HEK293T (cell line): ENCODE measurements at places on chromosomes 11 and 22.
A peak's percentile ranks its signal among the peaks of the same experiment; 100 is the strongest.

DNA sequence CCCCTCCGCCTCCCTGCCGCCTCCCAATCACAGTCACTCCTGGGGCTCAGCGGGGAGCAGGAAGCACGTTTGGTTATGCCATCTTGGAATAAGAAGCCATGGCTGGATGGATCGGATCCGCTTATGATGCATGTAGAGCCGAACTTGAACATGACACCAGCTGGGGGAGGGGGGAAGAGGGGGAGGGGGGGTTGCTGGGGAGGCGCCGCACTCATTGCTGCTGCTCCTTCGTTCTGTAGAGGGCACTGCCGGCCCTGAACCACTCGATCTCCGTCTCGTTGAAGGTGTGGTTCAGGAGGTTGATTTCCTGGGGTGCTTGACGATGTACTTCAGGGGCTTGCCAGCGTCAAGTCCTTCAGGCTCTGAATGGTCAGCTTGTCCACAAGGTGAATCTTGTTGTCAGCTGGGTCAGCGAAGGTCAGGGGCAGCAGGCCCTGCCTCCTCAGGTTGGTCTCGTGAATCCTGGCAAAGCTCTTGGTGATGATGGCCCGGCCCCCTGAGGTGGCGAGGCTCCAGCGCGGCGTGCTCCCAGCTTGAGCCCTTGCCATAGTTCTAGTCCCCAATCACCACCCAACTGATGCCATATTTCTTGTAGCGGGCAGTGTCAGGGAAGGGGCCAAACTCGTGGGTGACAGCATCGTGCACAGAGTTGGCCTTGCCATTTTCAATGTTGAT is 476.9 kb upstream of the ISX start:
- DNase-seq, result no peak

- DNase-seq, result no peak
Measured at GRCh38 chr22:49247194-49247924, 580.3 kb downstream of the BRD1 start.

DNA sequence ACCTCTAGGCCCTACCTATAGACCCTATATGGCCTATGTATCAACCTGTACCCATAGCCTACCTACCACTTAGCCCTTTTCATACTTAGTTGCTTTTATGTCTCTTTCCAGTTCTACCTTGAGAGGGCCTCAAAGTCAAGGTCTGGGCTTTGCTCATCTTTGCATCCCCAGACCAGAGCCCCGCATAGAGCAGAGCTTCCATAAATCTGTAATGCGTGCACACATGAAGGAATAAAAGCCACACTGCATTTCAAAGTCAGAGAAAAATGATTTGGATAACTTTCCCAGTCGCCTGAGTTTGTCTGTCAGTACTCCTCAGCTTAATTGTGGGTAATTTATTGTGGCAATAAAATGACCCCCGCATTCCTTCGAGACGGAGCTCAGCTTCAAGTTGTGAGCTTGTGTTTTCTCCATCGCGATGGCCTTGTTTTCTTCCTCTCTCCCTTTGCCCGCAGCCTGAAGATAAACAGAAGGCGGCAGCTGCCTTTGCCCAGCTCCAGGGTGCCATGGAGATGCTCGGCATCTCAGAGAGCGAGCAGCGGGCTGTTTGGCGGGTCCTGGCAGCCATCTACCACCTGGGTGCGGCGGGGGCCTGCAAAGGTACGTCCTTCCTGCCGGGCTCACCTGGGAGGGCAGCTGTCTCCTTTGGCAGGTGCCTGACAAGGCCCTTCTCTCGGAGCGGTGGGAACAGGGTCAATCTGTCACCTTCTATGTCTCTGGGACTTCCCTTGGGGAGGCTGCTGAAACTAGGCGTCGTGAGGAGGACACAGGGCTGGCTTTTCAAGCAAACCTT is 55.7 kb downstream of the MYO18B start:
- DNase-seq, result no peak

DNA sequence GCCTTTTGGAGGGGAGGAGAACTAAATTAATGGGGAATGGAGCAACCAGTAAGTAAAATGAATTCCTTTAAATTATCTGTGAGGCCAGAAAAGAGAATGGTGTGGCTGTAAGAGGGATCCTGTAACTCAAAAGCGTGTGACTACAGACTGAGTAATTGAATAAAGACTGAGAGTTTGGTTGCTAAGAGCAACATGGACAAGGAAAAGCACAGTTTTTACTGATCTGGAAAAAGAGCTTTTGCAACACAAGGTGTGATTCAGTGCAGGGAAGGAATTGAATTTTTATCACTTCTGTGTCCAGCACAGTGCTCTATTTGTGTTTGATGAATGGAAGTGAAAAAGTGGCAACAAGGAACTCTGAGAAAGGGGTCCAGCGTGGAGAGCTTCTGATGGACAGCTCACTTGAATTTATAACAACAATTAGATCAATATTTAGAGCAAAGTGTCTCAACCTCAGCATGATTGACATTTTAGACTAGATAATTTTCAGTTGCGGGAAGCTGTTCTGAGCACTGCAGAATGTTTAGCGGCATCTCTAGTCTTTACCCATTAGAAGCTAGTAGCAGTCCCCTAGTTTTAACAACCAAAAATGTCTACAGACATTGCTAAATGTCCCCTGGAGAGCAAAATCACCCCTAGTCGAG is 202.8 kb upstream of the BDNF start:
- DNase-seq, result no peak

- peak; percentile 59 for DNase-seq
Measured at GRCh38 chr11:64331569-64332371, 8.2 kb upstream of the CCDC88B start.

DNA sequence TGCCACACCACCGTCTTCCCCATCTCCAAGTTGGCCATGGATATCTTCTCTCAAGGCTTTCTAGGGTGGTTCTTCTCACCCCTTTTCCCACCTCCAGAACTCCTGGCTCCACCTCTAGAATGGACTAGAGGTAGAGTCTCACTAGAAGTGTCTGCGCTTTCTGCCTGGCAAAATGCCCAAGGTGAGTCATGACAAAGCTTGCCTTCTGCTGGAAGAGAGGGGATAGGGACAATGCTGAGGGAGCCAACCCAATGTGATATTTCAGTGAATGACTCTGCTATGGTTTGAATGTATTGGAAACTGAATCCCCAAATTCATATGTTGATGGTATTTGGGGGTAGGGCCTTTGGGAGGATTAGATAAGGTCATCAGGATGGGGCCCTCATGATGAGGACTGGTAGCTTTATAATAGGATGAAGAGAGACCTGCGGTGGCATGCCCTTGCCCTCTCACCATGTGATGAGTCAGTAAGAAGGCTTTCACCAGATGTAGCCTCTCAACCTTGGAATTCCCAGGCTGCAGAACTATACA is 4.1 kb upstream of the CD82 start:
- DNase-seq, result no peak

DNA sequence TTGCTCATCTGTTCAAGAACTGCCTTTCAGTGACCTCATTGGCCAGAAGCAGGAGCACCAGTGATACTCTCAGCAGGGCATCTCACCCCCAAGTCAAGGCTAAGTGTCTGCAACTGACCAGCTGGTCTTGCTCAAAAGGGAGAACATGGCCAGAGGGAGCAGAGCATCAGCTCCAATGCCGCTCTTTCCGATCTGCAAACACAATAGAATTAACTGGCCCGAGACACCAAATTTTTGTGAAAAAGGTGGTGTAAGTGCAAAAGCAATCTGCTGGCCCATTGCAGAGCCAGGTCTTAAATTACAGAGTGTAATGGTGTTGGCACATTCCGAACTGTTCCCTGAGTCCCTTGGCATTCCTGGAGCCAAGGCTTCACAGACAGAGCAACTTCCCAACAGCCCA is 97.0 kb downstream of the PKNOX2 start:
- DNase-seq, result no peak

- no peak for DNase-seq
Measured at GRCh38 chr11:126864934-126865333, 135.6 kb downstream of the KIRREL3 start.

DNA sequence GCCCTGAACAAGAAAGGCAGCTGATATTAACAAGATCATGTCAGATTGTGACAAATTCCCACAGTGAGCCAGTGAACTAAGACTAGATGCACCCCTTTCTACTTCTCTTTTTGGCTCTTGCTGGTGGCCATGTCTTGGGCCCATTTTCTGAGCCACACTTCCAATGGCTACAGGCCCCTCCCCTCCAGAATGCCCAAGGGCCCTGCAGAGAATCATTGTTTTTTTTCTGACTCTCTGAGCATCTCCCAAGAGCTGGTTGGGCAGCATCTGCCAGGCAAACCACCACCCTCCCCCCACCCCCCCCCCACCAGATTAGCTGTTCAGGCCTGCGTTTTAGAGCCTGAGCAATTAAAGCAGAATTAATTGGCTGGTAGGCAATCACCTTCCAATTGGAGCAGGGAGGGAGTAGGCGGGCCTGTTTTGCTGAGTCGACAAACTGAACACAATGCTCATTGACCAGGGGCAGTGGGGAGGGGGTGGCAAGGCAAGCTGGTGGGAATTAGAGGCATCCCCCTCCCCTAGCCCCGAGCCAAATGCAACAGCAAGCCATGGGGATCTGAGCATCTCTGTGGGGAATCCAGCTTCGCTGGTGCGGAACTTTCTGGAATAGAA is 541.4 kb downstream of the MN1 start:
- DNase-seq, result no peak

DNA sequence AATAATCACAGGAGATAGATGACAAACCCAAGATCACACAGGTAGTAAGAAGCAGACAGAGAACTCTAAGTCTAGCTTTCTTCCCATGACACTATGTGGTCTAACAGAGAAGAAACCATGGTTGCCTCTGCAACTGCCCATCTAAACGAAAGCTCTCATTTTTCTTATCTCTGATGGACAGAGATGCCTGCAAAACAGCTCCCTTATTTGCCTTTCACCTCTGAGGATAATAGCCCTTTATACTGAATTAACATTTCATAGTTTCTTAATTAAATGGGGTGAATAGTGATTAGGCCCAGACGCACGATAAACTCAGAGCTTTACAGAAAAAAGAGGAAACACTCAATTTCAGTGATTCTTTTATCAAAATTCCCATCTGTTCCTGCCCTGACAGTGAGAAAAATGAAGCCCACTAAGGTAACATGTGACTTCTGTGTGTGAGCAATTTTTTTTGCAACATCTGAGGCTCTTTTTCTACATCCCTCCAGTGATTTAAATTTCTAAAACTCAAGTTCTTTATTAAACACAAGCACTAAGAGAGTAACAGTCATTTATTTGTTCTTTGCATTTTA is 24.6 kb downstream of the OR2AG2 start:
- DNase-seq, result no peak

GRCh38 chr22:44918166-44918924 is 91.5 kb downstream of the PHF21B start:
- no peak for DNase-seq

GRCh38 chr11:69301081-69301454 is 7.1 kb downstream of the MYEOV start:
- DNase-seq, result no peak

DNA sequence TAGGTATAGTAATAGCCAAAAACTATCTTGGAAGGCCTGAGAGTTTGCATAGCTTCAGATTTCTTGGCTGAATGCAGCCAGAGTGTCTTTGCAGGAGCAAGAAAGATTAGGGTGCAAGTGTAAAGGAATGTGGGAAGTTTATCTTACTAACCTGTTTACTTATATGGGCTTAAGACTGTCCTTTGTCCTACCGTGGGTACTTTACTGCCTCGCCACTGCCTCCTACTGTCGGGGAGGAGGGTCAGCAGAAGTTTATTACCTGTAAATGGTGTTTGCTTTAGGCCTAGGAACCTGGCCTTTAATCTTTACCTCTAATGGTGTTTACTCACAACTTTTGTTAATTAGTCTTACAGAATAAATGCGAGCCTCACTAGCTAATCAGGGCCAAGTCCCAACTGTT is 633.8 kb downstream of the DLG2 start:
- no peak for DNase-seq

GRCh38 chr11:69859275-69859934 is 40.2 kb upstream of the FGF3 start:
- no peak for DNase-seq

GRCh38 chr11:118276422-118276821 is 12.3 kb upstream of the MPZL2 start:
- no peak for DNase-seq

DNA sequence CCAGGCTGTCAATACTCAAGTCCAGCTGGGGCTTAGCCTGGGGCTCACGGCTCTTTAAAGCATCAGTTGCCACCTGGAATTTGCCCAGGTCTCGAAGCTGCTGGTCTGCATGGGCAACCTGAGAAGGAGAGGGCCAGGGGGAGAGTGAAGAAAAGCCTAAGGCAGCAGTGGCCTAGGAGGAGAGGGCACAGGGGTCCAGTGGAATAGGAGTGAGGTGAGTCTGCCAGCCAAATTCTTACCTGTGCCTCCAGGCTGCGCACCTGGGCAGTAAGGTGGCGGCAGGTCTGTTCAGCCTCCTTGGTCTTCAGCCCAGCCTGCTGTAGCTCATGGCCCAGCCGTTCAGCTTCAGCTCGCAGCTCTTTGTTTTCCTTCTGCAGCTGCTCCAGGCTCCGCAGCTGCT is 10.0 kb downstream of the IL18BP start:
- DNase-seq, result no peak

DNA sequence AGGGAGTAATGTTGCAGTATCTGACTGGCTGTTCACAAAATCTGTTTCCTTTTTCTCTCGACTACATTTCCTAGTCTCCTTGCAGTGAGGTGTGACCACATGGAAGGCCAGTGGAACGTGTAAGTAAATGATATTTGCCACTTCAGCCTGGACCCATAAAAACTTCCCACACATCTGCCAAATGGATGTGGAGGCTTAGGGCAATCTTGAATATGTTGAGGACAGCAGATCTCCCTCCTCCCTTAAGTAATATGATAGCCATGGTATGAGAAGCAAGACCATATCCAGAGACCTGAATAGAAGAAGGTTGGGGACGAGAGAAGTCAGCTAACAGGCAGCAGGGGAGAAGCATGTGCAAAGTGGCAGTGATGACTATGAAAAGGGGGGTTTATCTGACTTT is 33.0 kb upstream of the C11orf87 start:
- no peak for DNase-seq

- no peak for DNase-seq
Measured at GRCh38 chr22:38257181-38257580, 15.6 kb downstream of the TMEM184B start.

GRCh38 chr11:47773882-47774281 is 6.7 kb upstream of the FNBP4 start:
- DNase-seq, result no peak

GRCh38 chr11:29002816-29003215 is 894.6 kb downstream of the METTL15 start:
- DNase-seq, result no peak

- no peak for DNase-seq
Measured at GRCh38 chr11:43404836-43405479, 46.2 kb downstream of the TTC17 start.

DNA sequence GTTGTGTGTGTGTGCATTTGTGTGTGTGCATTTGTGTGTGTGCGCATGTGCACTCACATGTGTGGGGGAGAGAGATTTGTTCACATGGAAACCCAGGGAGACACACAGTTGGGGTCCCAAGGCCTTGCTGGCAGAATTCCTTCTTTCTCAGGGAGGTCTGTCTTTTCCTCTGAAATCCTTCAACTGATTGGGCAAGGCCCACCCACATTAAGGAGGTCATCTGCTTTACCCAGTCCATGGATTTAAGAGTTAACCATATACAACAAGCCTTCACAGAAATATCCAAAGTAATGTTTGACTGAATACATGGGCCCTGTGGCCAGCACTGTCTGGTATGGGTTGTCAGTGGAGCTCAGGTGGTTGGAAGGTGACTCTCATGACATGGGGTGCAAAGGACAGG is 641.4 kb downstream of the BRD1 start:
- DNase-seq, result no peak

GRCh38 chr11:114571712-114572111 is 12.0 kb upstream of the NXPE1 start:
- no peak for DNase-seq

- DNase-seq, result peak; percentile 64
Measured at GRCh38 chr11:43567396-43567975, 113.1 kb upstream of the HSD17B12 start.

GRCh38 chr11:85096939-85097338 is 530.2 kb downstream of the DLG2 start:
- DNase-seq, result no peak

GRCh38 chr22:46625113-46625842 is 5.1 kb downstream of the GRAMD4 start:
- no peak for DNase-seq
